GM03348 (cell line): ENCODE measurements at places on chromosomes 5 and 9.
A peak's percentile ranks its signal among the peaks of the same experiment; 100 is the strongest.

- no peak for DNase-seq
Measured at GRCh38 chr5:130549884-130550561, 615.0 kb downstream of the HINT1 start.

DNA sequence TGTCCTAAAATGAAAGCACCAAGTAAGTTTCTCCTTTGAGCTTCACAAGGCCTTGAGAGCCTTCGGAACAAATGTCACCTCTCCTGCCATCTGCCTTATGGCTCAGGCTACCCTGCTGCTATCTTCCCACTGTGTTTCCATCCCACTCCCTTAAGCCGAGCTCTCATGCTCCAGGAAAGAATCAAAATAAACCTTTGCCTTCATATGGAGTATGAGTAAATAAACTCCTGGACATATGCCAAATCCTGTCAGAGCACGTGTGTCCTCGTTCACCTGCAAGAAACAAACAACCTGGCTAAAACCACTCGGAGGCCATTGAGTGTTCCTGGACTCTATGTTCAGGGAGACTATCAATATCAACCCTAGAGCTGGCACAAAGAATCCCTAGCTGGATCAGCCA is 122.3 kb upstream of the CCDC112 start:
- DNase-seq: no peak

GRCh38 chr5:144525000-144525399 is 354.3 kb downstream of the KCTD16 start:
- DNase-seq: no peak

DNA sequence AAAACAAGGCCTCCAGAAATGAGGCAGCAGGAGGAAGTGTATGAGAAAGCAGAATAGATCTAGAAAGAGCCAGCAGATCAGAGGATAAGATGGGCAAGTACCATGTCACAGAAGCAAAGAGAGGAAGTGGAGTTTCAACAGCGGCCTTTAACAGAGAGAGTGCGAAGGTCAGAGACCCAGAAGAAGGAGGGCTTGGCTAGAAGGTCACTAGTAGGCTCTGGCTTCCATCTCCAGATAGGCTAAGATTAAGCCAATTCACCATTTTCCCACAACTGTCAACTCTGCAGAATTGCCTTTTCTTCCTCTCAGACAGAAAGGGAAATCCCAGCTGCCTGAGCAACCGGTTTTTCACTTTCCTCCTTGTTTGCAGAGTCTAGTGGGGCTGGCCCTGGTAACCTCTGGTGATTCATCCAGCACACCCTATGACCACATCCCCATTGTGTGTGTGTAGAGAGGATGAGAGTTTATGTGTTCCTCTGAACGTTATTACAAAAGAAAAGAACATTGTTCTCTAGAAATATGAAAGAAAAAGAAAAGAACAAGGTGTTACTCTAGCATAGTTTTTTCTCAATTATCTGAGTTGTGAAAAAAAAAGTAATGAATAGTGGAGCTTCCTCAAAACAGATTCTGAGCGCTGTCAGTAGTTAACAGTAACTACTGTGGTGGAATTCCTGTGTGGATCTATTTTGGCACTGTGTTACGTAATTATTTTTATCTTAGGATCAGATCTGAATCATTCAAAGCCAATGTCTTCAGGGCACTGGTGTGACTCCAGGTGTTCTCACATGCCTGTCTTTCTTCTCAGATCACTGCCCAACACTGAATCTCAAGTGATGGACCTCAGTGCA is 220.4 kb downstream of the ARRDC3 start:
- DNase-seq: peak; percentile 79

DNA sequence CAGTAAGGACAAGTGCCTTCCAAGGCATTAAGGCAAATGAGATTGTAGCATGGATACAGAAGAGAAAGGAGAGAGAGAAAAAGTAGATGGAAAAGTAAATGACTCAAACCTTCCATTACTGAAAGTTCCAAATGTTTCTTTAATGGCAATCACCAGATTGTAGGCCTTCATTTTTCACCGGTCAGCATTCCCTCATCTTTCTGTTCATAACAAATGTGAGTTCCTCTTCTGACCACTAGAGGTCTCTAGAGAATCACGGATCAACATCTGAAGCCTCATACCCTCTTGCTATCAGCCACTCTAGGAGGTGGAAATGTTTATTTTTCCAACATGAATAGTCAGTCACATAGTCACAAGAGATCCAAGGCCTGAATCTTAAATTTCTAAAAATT is 73.6 kb upstream of the RPS23 start:
- DNase-seq: peak; percentile 66

- no peak for DNase-seq
Measured at GRCh38 chr9:35712762-35713400, 19.1 kb downstream of the TLN1 start.

DNA sequence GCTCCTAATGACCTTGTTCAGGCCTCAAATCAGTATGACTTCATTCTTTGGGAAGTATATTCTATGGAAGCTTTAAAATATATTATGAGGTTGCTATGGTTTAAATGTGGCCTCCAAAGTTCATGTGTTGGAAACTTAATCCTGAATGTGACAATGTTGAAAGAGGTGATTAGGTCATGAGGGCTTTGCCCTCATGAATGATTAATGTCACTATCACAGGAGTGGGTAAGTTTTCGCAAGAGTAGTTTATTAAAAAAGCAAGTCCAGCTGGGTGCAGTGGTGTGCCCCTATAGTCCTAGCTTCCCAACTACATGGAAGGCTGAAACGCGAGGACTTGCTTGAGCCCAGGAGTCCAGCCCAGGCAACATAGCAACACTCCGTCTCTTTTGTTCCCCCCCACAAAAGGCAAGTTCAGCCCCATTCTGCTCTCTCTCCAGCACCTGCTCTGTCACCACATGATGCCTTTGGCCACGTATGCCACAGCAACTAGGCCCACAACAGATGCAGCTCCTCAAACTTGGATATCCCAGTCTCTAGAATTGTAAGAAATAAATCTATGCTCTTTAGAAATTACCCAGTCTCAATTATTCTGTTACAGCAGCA is 105.3 kb downstream of the SIL1 start:
- no peak for DNase-seq

GRCh38 chr5:531101-531748 is 7.0 kb upstream of the SLC9A3 start:
- DNase-seq: no peak

GRCh38 chr9:132757016-132757415 is 86.8 kb downstream of the GTF3C4 start:
- DNase-seq: no peak

DNA sequence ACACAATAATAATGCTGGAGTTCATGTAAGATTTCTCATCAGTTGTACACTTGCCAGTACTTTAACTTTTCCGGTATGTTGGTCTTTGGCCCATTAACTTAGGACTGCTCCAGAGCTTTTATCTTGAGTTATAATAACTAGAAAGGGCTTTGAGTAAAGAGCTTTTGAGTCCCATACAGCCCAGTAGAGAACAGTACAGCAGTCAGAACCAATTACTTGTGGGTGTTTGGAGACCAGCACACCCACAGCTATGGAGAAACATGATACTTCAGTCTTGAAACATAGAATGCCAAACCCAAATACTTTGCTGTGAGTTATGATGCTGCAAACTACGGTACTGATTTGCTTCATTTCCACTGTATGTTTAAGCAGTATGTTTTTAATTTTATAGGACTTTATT is 374.3 kb downstream of the CCDC171 start:
- DNase-seq: peak; percentile 5

GRCh38 chr5:1780614-1780930 is 19.1 kb downstream of the MRPL36 start:
- DNase-seq: no peak

DNA sequence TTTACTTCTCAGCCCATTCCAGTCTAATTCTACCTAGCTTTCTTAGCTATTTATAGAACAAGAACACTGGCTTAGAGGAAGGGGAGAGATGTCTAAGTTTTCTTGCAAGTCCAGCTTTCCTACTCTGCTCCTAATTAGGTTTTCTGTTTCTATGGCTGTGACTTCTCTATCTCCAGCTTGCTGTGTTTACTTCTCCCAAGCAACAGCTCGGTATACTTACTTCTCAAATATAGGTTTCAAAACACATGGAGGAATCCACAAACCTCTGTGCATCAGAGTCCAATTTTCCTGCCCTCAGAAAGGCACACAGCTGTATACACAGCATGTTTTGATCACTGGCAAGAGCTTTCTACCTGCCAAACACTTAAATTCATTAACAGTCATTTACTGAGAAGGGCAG is 17.4 kb upstream of the HMGCR start:
- DNase-seq: no peak

DNA sequence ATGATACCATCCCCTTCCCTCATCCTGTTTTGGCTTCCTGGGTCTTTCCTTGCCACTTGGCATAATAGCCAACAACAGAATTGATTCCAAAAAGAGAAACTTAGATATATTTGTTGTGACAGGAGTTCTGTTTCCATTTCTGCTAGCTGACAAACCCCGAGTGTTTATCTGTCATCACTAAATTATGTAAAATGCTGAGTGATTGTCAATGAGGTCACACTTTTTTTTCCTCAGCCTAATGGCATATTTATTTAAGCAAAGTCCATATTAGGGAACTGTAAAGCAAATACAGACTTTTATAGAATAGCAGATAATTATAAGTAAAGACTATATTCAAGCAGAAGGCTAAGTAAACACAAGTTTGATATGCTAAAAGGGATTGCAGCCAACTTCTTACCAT is 64.0 kb downstream of the RGS7BP start:
- no peak for DNase-seq

DNA sequence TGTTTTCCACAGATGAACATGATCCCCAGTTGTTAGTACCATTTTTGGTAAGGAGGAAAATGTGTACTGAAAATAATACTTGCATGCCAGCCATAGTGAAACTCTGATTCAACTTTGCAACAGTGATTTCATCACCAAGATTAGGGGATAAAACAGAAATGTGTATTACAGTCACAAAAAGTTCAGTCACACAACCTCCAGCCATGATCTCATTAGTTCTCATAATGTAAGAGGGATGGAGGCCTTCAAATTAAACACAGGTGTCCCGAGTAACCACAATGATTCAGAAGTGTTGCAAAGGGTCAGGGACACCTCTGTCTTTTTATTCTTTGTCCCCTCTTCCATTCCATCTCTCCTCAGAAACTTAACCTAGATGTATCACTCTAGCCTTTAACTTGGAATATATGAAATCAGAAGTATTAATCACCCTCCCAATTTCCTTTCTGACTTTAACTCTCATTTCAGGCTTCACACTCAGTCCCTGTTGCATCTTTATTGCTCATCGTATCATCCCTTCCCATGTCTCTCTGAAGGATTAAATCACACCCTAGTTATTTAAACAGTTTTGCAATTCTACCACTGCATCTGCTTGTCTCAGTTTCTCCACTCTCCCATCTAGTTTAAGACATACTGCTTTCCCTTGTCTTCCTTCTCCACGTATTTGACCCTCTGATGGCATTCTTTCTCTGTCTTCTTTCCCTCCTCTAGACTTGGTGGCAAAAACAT is 291.2 kb downstream of the ADAMTS6 start:
- peak; percentile 72 for DNase-seq

GRCh38 chr5:72126796-72127195 is 19.5 kb downstream of the MAP1B start:
- DNase-seq: no peak

DNA sequence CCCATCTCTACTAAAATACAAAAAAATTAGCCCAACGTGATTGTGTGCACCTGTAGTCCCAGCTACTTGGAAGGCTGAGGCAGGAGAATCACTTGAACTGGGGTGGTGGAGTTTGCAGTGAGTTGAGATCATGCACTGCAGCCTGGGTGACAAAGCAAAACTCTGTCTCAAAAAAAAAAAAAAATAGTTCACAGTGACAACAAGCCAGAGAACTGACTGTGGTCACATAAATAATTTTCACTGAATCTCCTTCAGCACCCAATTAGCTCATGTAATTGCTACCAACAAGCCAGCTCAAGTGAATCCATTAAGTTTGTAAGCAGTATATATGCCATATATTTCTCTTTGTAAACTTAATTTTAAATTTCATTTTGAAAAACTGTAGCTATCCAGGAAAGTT is 14.5 kb upstream of the AFAP1L1 start:
- DNase-seq: no peak

DNA sequence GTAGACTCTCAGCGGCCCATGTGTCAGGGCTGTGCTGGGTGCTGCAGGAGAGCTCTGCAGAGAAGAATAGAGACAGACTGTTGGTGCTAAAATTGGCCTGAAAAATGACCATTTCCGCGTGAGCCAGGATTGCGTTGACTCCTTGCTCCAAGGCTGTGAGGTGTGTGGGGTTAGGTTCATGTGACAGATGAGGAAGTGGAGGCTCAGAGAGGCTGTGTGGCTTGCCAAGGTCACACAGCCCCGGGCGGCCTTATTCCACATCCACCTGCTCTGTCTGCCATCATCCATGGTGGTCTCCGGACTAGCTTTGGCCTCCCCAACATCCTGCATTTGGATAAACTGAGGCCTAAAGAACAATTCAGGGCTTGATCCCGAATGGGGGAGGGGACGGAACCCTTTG is 15.2 kb downstream of the NEK6 start:
- no peak for DNase-seq

DNA sequence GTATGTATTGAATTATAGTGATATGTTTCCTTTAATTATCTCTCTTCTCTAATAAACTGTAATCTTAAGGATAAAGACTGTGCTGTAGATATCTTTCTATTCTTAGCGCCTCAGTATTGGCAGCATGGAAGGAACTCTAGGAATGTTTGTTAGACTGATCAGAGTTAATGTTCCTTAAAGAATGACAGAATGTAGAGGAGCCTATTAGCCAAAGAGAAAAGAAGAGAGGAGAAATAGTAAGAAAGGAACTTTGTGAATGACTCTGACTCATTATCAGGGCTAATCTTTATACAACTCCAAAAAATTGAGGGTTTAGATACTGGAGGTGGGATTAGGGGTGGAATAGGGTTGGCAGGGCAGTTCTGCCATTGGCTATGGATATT is 59.0 kb upstream of the NUDT12 start:
- no peak for DNase-seq

- peak; percentile 93 for DNase-seq
Measured at GRCh38 chr5:169416583-169417196, 115.8 kb upstream of the SLIT3 start.

- DNase-seq: peak; percentile 74
Measured at GRCh38 chr9:86494644-86495111, 140.5 kb upstream of the TUT7 start.

- DNase-seq: no peak
Measured at GRCh38 chr5:124395287-124395686, 351.2 kb downstream of the ZNF608 start.

DNA sequence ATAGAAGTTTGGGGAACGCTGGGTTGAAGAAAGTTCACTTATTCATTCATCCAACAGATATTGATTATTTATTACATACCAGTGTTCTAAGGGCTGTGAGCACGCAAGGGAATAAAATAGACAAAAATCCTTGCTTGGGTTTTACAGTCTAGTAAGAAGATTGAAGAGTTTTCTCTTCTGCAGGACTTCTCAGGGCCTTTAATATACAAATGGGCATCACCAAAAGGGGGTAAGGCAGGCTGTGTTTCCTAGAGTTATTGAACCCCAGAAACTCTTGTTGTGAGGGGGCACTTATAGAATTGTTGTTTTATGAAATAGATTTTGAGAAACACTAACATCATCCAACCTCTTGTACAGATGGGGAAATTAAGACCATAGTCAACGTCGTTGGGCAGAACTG is 198.5 kb upstream of the ZNF618 start:
- DNase-seq: no peak
